ENCODE measurements at places on chromosomes 13 and 19.

DNA sequence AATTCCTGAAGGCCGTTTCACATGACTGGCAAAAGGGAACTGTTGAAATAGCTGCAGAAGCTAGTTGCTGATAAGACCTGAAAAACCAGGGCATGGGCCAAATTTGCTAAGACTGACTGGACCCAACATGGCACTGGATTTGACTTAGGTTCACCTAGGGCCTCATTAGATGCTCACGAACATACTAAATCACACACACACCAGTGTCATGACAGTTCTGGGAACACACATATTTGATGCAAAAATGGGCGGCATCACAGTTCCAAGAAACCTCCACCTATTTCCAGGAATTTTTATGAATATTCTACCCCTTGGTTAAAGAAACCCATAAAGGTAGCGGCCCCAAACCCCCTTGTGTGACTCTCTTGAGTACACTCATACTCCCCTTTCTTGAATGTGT, 99.6 kb upstream of the OBI1 start:
- DNase-seq: no peak

DNA sequence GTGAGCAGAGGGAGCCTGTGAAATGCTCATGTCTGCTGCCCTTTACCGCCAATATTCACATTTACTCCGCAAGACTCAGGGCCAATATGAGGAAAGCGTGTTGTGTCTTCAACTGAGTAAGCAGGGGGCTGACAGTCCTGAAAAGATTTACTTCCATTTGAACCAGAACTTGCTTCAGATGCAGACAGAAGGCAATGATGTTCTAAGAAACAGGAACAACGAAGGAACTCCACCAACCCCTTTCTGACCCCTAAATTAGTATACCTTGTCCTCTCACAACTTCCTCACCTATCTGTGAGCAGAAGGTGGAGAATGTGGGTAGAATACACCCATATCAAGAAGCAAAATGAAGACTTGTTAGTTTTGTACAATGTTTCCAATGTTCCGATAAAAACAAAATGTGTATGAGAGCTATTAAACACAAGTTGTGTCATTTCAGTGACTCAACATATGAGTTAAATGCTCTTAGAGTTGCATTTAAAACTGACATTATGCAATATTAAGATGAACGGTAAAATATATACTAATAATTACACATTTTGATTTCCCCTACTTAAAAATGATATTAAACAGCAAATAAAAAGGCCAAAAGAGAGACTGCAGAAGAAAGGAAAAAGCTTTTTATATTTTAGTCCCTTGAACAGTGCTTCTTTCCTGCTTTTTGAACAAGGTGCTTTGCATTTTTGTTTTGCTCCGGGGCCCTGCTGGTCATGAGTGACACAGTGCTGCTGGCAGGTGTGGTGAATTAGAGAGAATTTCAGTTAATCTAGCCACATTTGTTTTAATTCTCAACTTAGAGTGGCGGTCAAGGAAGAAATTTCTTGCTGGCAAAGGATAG, 16.0 kb downstream of the TMEM272 start:
- no peak for DNase-seq

- peak; percentile 89 for DNase-seq
These were observed 26.2 kb downstream of the INSR start for GRCh38 chr19:7267792-7268704.

- no peak for DNase-seq
These were observed 157.9 kb downstream of the UQCRFS1 start for GRCh38 chr19:29054886-29055675.

DNA sequence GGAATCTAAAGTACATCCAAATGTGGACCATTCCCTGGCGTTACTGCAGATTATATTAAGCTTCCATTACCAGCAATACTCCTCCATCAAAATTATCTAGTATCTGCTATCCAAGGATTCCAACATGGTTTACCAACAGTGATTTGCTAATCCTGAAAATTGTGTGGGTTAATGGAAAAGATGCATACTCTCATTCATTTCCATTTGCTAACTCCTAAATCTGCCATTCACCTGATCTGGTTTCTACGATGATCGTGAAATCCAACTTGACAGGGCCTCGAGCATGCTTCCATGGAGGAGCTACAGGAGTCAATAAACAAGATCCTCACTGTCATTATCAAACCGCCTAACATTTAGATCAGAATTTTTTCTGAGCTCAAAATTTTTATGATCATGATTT, 121.0 kb downstream of the RGCC start:
- DNase-seq: no peak

DNA sequence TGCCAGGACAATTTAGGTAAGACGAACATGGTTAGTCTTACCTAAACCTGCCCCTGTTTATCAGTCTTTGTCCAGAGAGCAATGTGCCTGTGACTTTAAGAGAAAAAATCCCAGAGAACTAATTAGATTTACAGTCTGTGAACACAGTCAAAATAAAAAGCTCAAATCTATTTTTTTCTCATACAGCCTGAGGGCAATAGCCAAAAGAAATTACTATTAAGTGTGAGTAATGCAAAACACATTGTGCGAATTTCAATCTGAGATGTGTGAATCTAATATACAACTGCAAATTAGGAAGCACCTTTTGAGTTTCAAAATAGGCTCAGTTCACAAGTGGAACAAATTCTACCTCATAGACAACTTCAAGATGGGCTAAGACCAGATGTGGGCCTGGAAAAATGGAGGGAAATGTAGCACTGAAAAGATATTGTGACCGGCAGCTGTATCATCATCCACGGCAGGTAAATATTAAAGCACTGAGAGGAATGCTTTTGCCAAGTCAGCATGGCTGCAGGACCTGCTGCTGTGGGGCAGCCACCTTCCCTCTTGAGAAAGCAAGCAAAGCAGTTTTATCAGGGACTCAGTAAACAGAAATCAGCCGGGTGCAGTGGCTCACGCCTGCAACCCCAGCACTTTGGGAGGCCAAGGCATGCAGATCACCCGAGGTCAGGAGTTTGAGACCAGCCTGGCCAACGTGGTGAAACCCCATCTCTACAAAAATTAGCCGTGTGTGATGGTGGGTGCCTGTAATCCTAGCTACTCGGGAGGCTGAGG, 114.8 kb downstream of the KATNAL1 start:
- no peak for DNase-seq

DNA sequence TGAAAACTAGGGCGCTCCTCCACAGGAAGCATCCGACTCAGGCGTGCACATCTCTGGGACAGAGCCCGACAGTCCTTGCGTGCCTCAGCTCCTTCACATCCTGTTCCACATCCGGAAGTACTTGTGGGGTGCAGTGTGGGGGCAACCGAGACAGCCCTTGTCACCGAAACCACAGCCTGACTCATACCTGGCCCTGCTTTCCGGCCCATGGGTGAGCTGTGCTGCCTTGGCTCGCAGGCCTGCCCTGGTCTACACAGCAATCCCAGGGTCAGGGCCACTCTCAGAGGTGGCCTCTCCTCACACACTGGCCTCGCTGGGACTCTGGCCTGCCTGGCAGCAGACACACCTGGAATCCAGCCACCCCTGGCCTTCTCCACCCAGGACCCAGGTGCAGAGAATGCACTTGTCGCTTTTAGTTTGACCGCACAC, 100.4 kb downstream of the STK24 start:
- peak; percentile 93 for DNase-seq

DNA sequence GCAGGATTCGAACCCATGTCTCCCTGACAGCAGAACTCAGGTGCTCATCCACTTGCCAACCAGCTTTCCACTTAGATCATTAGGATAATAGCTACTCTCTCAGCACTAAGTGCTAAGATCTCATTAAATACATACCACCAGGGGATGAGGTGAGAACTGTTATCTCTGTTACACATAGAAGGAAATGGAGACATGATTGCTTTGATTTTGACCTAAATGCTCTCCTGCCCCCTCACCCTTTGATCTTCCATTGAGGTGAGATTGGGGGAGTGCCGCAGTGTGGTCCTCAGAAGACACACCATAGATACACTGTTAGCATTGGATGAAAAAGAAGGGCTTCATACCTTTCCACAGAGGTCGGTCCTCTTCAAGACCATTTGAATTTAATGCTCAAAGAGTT, 38.9 kb upstream of the NPAS1 start:
- no peak for DNase-seq

DNA sequence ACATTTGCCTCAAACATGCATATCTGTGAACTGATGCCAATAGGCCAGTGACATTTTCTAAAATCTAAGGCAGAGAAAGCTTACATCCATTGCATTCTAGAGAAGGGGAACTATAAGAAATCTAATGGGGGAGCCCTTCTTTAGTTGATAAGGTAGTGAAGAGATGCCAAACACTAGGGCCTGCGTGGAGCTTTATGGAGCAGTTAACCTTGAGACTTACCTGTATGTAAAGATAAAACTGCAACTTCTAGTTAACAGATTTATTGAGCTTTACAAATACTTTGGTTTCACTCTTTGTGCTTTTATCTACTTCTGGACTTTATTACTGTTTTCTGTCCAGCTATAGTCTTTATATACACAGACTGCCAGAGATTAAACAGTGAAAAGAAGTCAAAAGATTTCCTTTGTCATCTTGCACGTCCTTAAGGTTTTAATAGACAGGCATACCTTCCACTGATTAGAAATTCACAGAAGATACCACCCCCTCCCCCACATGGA, 457.6 kb downstream of the KLF12 start:
- DNase-seq: no peak

DNA sequence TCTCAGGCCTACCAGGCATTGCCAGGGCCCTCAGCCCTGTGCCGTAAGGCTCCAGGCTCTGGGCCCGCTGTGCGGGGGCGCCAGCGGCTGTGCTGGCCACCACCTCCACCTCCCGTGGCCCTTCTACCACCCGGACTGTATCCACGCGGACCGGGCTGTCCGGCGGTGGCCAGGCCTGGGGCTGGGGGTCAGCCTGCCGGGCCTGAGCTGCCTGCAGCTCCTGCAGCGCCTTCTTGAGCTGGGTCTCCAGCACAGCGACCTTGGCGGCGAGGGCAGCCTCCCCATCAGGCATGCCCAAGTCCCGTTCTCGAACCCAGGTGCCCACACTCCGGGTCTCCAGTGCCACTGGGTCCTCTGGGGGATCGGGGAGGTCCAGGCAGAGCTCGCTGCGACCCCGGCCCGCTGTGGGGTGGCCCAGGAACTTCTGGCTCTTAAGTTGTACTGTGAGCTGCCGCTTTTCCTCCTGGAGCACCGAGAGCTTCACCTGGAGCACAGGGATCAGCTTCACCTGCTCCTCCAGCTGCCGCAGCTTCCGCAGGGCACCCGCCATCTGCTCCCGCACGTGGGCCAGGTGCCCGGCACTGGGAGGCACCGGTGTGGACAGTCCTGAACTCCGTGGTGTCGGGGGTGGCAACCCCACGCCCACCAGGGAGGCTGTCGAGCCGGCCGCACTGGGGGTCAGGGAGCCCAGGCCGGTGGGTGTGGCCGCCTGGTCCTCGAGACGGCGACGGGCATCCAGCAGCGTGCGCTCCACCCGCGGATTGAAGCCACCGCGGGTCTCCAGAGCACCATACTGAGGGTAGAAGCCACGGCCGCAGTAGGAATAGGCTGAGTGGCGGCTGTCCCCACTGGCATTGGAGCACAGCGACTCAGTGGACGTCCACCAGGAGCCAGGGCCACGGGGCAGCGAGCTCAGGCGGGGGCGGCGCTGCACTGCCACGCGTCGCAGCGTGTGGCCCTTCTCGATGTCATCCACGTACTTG, 4.1 kb downstream of the KANK2 start:
- no peak for DNase-seq

DNA sequence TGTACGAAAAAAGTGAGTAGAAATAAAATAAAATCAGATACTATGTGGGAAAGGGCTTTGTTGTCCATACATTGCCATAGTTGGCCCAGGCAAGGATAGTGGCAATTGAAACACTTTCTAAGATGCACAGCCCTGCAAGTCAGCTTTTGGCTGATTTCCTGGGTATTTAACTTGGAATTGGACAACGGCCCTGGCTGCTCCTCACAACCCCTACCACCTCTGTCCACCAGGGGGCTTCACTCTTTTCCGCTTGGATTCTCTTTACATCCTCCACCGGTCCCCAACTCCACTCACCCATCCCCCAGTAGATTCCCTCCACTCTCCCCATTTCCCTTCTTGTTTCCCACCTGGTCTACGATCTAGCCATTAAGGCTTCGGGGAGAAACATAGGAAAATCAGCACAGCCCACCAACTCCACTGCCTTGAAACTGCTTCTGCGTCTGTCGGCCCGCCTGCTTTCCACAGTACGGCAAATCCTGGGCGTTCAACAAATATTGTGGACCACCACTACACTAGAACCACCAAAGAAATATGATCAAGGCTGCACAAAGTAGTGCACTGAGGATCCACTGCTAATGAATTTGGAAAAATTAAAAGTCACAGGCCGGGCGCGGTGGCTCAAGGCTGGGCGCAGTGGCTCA, 48.6 kb upstream of the GTF3A start:
- peak; percentile 59 for DNase-seq

DNA sequence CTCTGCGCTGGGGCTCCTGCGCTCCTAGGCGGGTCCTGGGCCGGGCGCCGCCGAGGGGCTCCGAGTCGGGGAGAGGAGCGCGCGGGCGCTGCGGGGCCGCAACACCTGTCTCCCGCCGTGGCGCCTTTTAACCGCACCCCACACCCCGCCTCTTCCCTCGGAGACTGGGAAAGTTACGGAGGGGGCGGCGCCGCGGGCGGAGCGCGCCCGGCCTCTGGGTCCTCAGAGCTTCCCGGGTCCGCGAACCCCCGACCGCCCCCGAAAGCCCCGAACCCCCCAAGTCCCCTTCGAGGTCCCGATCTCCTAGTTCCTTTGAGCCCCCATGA, at the start of gene GJB2:
Gene GJB2, minus strand, starts transcription at position 103 of the 326 bp plus-strand sequence. CDS start 3,357 bp downstream, outside the sequence.
- DNase-seq: no peak

GRCh38 chr13:113226873-113227450, 17.5 kb downstream of the CUL4A start:
- DNase-seq: no peak

- no peak for DNase-seq
These were observed 1985.7 kb upstream of the PRR20A start for GRCh38 chr13:55155046-55155445.

DNA sequence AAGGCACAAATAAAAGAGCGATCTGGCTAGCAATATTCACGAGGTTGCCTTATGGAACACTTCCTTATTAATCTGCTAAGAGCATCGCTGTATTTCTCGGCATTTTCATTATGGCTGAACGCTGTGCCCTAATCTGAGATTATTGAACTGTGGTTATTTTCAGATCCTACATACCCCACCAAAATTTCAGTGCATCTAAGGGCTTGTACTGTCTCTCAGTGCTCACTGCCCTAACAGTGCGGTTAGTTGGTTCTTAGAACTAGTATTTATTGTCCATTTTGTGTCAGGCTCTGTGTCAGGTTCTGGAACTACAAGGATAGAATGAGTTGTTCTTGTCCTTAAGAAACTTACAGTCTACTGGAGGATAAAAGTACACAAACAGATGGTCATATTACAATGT, 51.6 kb downstream of the FLT3 start:
- DNase-seq: no peak

GRCh38 chr13:85249151-85249550, 550.1 kb downstream of the SLITRK6 start:
- DNase-seq: no peak

GRCh38 chr19:36685835-36686234, 1.6 kb upstream of the ZNF567 start:
- peak; percentile 20 for DNase-seq

- DNase-seq: no peak
These were observed 67.7 kb upstream of the LSM14A start for GRCh38 chr19:34104557-34104956.

- DNase-seq: no peak
These were observed 11.3 kb downstream of the GTPBP3 start for GRCh38 chr19:17348700-17349099.

- DNase-seq: no peak
These were observed at the start of gene ITGBL1 for GRCh38 chr13:101452519-101453485. Gene ITGBL1, plus strand, starts transcription at chr13:101452675. Its CDS starts 159 bp downstream, at chr13:101452834.

- no peak for DNase-seq
These were observed 30.0 kb upstream of the ATP12A start for GRCh38 chr13:24650161-24650560.

Data from HL-60 (cell line).